ENCODE measurements at places on chromosomes 6 and 20. TPM values are rescaled to one million over a fixed set of nuclear protein-coding genes. Genes with fewer than 3 reads are reported as not detected.

Gene OOEP
- total RNA-seq, result not detected

Gene CITED2
- total RNA-seq, result 63.8 TPM

Gene CYP39A1
- total RNA-seq, result 0.44 TPM

Gene NOTCH4
- total RNA-seq, result 2.2 TPM

Gene SPATS1
- total RNA-seq, result not detected

Gene APMAP
- 126 TPM for total RNA-seq

Gene SOBP
- 5.8 TPM for total RNA-seq

Gene PHACTR1
- total RNA-seq, result 1.2 TPM

Gene SLC44A4
- 0.13 TPM for total RNA-seq

Gene PXT1
- total RNA-seq, result not detected

Gene CALHM4
- total RNA-seq, result not detected

Gene ZFP57
- total RNA-seq, result 0.13 TPM

Gene CNKSR3
- 15.5 TPM for total RNA-seq

Gene CLDN20
- not detected for total RNA-seq

Gene SYCP2
- 0.99 TPM for total RNA-seq

Gene CD83
- total RNA-seq, result 0.40 TPM

Gene DSP
- 0.25 TPM for total RNA-seq

Gene CST5
- total RNA-seq, result not detected

Gene CST3
- total RNA-seq, result 310 TPM

Gene KCNB1
- total RNA-seq, result under 0.01 TPM

Gene TRAPPC3L
- total RNA-seq, result 0.13 TPM

Gene GINM1
- 84.7 TPM for total RNA-seq

Gene MOCS1
- 11.1 TPM for total RNA-seq

Gene SCRT2
- not detected for total RNA-seq

Gene KCNK16
- total RNA-seq, result not detected

Gene PPP1R16B
- total RNA-seq, result 0.75 TPM

Gene SGK2
- total RNA-seq, result 0.44 TPM

Gene MCCD1
- total RNA-seq, result not detected

Gene HLA-B
- total RNA-seq, result 423 TPM

Gene CENPW
- total RNA-seq, result 15.1 TPM

Gene HSPA12B
- 0.31 TPM for total RNA-seq

Gene SPDEF
- under 0.01 TPM for total RNA-seq

Measured in aortic smooth muscle cell (primary cell).